Stimulated activated CD4-positive, alpha-beta T cell treated with anti-CD3 and anti-CD28 coated beads, Interleukin-1b, Interleukin-23, amount 100 ng/mL, for 1 hour (primary cell): ENCODE measurements at places on chromosomes 5 and 9.

GRCh38 chr9:121286973-121287741 lies 19.2 kb downstream of the GSN start:
- DNase-seq: no peak

- no peak for DNase-seq
These were observed 275.1 kb upstream of the PTGER4 start for GRCh38 chr5:40404613-40405012.

- no peak for DNase-seq
These were observed 739 bp downstream of the C9orf72 start for GRCh38 chr9:27572566-27572917.

- no peak for DNase-seq
These were observed 14.3 kb downstream of the CYSTM1 start for GRCh38 chr5:140189253-140189652.

DNA sequence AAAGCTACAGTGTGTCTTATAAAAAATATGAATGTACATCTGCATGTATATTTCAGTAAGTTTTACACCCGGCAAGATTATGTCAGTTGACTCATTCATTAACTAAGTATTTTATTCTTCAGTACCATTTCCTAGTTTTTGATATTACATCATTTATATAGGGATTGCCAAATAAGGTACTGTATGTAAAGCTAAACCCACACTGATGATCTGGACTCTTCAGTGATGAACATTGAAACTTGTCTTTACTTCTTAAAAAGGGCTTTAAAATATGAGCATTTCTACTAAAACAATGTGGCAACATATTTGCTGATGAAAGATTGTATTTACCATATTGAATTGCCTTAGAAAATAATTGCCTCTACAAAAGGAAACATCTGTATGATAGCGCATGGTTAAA lies 151.8 kb upstream of the TLX3 start:
- DNase-seq: no peak

- DNase-seq: peak; percentile 41
These were observed at the start of gene HACD4 for GRCh38 chr9:21031091-21031807. HACD4 (minus strand) TSS chr9:21031640; CDS start chr9:21031590, 50 bp downstream.

DNA sequence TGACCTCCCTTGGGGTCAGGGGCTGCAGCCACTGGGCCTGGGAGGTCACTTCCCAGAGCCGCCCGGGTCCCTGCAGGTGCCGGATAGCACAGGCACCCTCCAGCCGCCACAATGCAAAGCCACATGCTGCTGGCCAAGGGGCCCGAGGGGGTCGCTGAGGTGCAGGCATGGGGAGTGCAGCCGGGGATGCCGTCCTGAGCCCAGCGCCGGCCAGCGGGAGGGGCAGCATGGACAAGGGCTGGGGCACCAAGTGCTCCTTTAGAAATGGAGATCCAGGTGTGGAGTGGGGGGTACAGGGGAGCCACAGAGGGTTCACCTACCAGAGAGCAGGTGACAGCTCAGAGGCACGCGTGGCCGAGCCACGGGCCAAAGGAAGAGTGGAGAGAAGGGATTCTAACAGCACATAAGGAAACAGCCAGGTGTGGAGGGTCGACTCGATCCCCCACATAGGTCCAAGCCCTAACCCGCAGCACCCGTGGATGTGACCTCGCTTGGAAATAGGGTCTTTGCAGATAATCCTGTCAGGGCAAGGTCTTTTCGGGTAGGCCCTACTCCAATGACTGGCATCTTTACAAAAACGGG lies 24.7 kb downstream of the ZDHHC11B start:
- DNase-seq: no peak

- no peak for DNase-seq
These were observed 180.9 kb downstream of the IRX2 start for GRCh38 chr5:2570586-2570985.

GRCh38 chr5:138867011-138867410 lies 8.1 kb downstream of the LRRTM2 start:
- DNase-seq: no peak

DNA sequence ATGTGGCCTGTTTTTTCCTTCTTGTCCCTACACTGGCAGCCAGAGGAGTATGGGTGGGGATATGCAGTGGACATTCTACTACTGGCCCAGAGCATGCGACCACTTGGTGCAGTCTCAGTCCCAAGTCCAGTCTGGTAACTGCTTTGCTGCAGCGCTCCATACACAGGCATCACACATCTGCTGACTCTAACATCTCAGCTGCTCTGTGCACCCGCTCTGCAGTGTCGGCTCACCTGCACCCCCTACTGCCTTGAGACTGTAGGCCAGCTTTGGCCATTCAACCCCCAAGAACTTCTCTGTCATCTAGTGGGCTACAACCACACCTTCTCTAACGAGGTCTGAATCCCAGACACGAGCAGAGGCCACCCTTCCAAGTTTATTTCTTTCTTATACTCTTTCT lies 46.4 kb upstream of the SLCO6A1 start:
- no peak for DNase-seq

GRCh38 chr5:33310451-33310850 lies 130.3 kb upstream of the TARS1 start:
- DNase-seq: no peak

DNA sequence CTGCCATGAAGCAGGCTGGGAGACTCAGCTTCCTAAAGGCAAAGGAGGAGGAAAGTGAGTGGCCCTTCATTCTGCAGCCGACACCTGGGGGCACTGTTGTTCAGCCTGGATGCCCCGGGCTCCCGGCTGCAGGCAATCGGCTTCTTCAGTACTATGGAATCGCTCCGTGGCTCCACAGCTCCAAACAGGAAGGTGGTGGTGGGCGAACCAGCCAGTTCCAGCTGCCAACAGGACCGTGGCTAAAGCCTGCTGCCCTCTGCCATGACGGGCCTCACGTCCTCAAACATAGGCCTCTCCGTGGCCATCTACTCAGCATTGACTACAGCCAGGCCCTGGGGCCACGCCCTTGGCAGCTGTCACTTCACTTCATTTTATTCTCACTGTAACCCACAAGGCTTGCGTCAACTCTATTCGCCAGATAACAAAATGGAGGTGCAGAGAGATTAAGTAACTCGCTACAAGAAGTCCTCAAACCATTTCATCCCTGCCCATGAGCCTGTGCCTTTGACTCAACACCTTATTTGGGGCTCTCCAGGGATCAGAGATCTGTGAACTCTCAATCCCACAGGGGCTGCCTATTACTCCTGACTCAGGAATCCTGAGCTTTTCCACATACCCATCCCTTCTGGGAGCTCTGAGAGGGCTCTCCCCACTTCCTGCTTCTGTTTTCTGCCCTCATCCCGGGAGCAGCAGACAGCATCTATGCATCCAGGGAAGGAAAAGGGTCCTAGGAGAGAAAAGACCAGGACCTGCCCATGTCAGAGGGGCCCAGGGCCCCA lies 38.0 kb downstream of the PAX5 start:
- peak; percentile 3 for DNase-seq

DNA sequence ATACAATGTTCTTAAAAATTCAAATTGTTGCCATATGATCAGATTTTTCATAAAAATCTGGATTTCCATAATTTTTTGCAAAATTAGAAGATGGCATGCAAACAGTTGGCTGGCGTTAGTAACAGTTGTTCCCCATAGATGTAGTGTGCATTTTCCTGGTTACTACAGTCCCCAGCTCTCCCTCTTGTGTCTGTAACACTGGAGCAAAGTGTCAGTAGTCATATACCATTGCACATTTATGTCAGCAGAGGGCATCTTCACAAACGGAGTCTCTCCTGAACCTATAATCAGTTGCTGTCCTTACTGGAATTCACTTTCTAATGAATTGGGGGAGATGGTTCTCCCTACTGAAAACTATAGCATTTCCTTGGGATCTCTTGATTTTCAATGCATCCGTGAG lies 44.7 kb upstream of the DMAC1 start:
- no peak for DNase-seq

DNA sequence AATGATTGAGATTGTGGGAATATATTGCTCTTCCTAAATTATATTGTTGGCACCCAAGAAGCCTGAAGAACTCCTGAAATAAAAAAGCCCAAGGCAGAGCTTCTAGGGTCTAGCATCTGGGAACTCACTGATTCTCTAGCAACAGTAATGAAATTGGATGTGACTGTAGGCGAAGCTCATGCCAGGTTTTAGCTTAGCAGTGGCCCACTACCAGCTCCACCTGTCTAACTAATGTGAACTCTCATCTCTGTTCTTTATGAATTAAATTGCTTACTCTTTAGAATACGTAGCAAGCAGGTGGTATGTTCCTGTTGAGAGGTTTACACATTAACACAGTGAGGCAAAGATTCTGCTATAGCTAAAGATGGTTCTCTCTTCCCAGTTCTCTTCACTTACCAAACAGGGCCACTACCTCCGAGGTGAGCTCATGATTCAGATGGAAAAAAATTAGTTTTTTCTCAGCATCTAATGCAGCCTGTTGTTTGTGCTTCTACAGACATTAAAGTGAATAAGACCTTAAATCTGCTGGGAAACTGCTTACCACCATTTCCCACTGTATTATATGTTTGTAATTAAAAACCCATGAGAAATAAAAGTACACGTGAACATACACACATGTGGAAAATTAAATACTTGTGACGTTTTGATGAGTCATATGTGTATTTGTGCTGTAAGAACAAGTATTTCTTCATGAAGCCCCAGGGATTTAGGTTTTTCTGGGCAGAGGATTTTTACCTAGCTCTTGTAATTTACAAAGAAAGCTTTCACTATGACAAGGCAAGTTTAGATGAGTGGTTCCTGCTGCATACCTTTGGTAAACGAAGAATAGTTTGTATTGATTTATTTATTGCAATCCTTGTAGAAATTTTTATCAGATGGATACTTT lies 360.1 kb downstream of the KDM4C start:
- DNase-seq: no peak

- DNase-seq: no peak
These were observed 29.4 kb upstream of the HSD17B3 start for GRCh38 chr9:96331236-96331947.

- no peak for DNase-seq
These were observed 14.7 kb upstream of the MLANA start for GRCh38 chr9:5876026-5876425.

DNA sequence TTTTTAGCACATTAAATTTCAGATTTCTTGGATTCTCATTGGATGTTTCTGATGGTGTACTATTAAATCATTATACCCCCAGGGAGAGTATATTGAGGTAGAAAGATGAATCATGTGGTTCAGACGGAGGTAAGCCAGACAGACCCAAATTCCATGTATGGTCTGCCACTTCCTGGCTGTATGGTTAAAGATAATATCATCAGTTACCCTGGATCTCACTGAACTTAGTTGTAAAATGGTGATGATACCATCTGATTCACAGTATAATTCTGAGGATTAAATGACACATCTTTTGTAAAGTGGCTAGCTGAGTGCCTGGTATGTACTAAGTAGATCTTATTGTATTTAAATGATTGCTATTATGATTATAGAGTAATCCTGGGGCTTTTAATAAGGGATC lies 9.3 kb downstream of the SLC27A6 start:
- no peak for DNase-seq
